ENCODE measurements at places on chromosomes 11 and 22.

- no peak for DNase-seq
These were observed 15.2 kb upstream of the BBOX1 start for GRCh38 chr11:27025312-27025955.

GRCh38 chr22:50185375-50186087 is at the start of gene TRABD:
Gene TRABD, plus strand, starts transcription at chr22:50185913. Its CDS starts 7,148 bp downstream, at chr22:50193061.
- DNase-seq = peak; percentile 95

- DNase-seq = no peak
These were observed 23.4 kb downstream of the ZNF202 start for GRCh38 chr11:123718063-123718462.

DNA sequence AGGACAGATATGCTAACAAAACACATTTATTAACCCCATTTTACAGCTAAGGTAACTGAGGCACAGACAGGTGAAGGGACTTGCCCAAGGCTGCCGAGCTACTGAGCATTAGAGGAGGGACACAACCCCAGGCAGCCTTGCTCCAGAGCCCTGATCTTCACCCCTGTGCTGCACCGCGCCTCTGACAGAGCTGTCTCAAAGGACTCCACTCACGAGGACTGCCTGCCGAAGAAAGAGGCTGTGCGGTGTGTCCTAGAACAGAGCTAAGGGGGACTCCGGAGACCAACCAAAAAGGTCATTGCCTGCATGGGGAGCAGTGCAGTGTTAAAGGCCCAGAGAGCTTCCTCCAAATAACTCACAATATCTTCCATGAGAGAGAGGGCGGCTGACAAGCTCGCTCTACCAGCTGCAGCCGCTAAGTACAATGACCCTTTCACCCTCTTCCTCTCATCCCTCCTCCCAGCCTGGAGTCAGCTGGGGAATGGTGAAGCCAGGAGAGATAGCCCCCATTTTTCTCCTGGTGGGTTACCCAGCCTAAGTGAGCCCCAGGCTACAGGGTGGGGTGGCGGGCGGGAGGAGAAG is 119.2 kb downstream of the DSCAML1 start:
- DNase-seq = no peak

GRCh38 chr22:40857309-40857855 is 434 bp downstream of the XPNPEP3 start:
- no peak for DNase-seq

DNA sequence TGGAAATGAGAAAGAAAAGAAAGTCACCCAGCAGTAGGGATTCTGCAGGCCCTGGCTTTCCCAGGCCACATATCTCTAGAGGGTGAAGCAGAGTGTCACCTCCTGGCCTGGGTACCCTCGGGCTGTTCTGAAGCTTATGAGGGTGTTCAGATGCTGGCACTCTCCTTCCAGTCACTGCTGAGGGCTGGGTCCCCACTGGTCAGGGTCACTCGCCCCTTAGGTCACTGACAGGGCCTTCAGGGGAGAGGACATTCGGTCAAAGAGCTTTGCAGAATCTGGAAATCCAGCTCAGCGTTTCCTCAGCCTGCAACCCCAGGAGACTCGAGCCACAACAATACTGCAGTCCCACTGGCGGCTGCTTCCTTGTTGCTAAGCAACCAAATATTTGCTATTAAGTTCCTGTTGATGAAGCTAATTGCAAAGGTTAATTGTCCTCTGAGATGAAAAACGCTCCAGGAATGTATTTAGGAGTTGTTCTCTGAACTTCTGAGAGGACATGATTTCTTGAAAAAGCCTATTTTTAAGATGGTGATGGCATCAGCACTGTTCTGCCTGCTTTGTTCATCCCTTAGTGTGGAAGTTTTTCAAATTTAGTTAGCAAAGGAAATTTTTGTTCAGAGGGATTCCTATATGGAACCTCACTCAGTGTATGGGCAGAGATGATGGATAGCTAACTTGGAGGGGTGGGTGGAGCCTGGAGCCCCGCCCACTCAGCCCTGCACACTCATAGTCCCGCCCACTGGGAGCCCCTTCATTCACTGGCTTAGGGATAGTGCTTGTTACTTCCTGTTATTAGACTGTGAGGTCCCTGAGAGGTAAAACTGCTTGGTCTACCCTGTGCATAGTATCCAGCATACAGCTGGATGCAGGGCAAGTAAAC is 109.2 kb downstream of the CSNK2A3 start:
- DNase-seq = no peak

DNA sequence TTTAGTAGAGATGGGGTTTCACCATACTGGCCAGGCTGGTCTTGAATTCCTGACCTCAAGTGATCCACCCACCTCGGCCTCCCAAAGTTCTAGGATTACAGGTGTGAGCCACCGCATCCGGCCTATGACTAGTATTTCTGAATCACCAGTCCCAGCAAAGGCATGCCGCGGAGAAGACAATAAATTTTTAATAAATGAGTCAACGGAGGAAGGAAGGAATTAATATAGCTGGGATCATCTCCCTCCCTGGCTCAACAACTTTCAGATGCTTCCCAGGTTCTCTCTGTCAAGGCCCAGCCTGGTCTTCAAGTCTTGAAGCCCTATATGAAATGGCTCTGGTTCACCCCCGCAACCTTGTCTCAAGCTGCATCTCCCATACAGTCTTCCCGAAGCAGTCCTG is 45.7 kb downstream of the CYTH4 start:
- no peak for DNase-seq

GRCh38 chr11:102950622-102951081 is 4.9 kb downstream of the MMP13 start:
- no peak for DNase-seq

- no peak for DNase-seq
These were observed 59.2 kb downstream of the DDIAS start for GRCh38 chr11:82960779-82961143.

DNA sequence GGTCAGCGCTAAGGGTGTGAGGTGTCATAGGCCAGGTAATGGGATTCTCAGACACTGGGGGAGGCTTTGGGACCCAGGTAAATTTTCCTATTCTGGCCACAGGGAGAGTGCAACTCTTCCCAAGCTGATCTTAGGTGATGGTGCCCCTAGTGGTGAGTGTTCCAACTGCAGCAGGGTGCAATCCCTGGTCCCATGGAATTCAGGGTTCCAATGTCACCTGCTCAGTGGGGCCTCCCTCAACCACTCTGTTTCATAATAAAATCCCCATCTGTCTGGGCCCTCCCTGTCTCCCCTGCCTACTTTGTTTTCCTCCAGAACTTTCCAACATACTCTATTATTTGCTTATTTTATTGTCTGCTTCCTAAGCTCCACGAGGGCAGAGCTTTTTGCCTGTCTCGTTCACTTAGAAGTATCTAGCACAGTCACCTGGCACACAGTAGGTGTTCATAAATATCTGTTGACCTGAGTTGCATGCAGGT is 2.9 kb upstream of the SGSM1 start:
- peak; percentile 31 for DNase-seq

Measured in GM12892 (cell line).